ENCODE measurements at places on chromosomes 11 and 22. TPM values are rescaled to one million over a fixed set of nuclear protein-coding genes. Genes with fewer than 3 reads are reported as not detected.

DNA sequence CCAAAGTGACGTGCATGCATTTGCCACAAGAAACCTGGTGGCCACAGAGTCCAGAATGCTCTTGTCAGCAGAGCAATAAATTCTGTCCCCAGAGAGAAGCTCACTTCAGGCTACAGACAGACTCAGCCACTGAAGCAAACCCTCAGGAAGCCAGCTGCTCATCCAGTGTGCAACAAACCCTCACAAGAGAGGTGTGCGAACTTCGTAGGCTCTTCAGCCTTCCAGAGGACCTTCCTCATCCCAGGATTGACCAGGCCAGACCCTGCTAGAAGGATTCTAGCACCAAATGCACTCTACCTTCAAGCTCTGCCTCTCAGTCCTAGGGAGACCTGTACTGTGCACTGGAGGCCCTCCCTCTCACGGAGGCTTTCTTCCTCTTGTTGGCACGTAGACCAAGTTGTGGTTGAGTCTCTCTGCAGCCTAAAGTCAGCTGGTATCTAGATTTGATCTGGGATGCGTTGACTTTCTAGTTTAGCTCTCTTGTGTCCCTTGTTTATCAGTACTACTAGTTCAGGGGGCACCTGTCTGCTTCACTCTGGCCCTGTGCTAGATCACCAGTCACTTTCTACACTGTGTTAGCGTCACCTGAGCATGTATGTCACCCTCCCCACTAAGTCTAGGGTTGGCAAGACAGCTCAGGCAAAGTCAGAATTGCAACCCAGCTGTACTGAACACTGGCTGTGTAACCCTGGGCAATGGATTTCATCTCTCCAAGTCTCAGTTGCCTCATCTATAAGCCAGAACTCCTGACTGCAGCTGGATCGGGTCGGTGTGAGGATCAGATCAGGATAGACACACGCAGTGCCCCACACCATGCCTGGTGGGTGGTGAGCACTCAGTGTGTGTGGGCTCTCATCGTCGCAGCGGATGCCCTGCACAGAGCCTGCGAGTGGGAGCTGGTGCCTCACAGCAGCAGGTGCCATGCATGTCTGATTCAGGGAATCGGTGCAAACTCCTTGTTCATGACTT, 22.1 kb upstream of the TMPRSS13 start:
- no peak for DNase-seq

DNA sequence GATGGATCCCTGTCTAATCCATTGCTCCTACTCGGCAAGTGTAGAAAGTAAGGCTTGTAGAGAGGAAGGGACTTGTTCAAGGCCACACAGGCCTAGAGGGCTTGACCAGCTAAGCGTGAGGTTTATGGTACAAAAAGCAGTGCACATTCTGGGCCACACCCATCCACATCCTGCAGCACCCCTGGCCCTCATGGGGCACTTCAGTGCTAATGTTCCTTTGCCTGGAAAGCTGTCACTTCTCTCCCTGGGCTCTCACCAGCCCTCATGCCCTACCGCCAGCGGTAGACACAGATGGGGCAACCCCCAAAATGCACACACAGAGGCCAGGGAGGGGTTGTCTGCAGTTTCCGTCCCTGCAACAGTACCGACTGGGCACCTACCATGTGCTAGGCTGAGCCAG, 7.1 kb upstream of the MGAT3 start:
- DNase-seq: no peak

DNA sequence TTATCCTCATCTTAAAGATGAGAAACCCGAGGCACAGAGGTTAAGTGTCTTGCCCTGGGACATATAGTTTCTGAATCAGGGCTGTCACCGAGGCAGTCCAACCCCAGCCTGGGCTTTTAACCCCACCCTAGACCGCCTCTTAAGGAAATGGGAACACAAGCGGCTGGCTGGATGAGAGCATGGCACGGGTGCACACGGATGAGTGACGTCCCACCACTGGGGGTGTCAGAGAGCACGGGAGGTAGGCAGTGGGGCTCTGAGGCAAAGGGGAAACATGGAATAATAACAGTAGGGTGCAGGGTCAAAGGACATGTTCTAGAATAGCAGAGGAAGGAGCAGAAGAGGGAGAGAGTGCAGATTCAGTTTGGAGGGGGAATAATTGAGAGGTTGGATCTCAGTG, 22.3 kb downstream of the PPFIBP2 start:
- DNase-seq: no peak

GRCh38 chr11:73750228-73750627, 10.6 kb downstream of the RAB6A start:
- DNase-seq: no peak

DNA sequence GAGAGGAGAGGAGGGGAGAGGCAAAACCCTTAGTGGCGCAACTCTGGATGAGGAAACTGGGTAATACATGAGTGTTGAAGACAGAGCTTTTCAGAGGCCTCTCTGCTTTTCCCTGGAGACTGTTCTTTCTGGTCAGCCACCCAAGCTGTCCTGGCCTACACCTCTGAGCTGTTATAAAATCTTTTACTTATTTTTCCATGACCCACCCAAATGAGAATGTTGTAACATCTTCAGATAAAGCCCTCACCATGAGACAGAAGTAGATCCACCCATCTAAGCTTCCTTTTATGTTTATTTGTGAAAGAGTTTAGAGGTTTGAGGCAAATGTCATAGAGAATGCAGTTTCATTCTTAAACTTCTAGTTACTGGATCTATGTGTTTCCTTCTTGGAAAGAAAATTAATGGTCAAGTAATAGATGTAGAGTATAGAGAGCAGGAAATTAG, 20.3 kb upstream of the APLP2 start:
- no peak for DNase-seq

The PTS gene
- 38.7 TPM for total RNA-seq

All from urinary bladder (tissue), 4 donors.